ENCODE measurements at places on chromosomes 7 and 10.

DNA sequence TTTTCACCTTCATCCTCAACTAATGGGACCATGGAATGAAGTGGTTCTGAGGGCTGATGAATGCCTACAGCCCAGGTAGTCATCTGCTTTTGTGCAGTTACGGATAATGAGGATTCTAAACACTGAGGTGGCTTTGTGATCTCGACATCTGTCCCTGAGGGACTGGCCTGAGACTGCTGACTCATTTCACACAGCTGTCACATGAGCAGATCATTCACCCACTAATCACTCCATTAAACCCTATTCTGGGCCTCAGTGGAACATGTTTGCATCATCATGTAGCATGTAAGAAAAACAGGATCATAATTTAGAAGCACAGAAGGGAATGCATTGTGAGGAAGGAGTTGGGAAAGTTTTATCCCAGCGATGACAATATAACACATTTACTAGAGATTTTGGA, 79.4 kb upstream of the FEZF1 start:
- no peak for ATAC-seq

DNA sequence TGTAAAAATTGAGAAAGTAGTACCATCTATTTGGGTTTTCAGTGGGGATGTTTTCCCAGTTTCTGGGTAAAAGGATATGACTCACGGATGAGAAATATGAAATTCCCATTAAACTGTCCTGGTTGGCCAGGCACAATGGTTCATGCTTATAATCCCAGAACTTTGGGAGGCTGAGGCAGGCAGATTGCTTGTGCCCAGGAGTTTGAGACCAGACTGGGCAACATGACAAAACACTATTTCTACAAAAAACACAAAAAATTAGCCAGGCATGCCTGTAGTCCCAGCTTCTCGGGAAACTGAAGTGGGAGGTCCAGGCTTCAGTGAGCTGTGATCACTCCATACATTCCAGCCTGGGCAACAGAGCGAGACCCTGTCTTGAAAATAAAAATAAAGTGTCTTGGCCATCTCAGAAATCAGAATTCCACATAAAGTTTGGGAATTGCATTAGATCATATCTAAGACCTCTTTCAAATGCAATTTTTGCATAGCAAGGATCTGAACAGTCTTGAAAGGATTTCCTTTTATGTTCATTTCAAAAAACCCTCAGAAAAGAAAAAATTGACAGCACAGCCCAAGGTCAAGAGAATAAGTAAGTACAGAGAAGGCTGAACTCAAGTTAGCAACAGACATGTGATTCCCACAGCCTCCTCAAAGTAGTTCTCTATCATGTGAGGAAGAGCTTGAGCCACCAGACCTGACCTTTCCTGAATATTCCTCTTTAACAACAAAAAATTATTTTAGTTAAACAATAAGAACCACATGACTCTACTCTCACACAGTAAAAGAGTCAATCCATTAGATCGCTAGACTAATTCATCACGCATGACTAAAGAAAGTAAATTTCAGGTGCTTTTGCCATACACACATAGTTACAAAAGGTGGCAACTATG, 141.5 kb upstream of the CAV2 start:
- no peak for ATAC-seq

DNA sequence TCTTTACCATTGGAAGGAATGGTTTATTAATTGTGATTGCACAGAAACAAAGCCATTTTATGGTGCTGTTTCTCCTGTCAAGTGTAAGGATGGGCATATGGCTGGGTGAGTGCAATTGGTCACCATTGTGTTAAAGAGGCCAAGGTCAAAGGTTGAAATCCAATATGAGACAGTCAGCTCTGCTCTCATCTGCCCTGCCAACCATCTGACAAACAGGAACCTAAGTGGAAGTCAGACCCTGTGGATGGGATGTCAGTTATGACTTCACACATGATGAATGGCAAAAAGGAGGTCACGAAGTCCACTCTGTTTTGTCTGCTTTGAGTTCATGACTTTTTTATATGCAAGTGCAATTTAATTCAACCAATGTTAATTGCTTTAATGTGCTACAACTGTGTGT, 172.7 kb upstream of the TMEM229A start:
- no peak for ATAC-seq

GRCh38 chr7:91295576-91295975, 31.3 kb downstream of the FZD1 start:
- ATAC-seq: no peak

Data from activated T-helper 17 cell treated with anti-CD3 and anti-CD28 coated beads, Interleukin-2, amount 50 U/mL, for 72 hours (primary cell).